Posterior vena cava (tissue), 2 donors: ENCODE measurements at places on chromosomes 11 and 22.
A peak's percentile ranks its signal among the peaks of the same experiment; 100 is the strongest.

DNA sequence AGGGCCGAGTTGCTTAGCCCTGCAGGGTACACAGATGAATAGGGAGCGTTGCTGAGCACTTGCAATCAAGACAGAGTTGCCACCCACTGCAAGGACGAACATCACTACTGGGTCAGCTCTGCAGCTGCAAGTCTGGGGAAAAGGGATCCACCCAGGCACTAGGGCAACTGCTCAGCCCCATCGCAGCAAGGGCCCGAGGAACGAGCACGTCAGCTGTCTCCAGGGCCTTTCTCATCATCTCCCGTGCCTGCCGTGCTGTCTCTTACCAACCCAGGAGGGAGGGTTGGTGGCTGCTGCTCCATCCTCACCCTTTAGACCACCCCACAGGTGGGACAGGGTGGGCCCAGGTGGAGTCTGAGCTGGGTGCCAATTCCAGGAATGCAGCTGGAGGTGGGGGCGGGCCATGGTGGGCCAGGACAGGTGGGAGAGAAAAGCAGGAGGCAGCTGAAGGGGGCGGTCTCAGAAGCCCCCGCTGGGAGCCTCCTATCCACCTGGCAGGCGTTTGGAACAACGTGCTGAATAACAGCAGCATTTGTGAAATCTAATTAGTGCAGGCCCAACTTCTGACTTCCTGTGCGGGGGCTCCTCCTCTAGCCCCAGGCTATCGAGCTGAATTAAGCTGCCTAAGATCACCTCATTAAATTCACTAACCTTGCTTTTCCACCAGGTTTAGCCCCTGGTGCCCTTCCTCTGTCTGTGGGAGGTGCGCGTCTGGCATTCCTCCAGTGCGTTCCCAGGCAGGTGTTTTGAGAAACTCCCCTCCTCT, 252.5 kb downstream of the ST3GAL4 start:
- DNase-seq = no peak

GRCh38 chr22:21741059-21741458, 5.5 kb upstream of the YPEL1 start:
- no peak for DNase-seq

GRCh38 chr11:69750875-69751597, 24.1 kb downstream of the FGF4 start:
- no peak for DNase-seq

GRCh38 chr11:43765194-43765593, 84.7 kb downstream of the HSD17B12 start:
- no peak for DNase-seq

GRCh38 chr11:61682093-61682732, 2.0 kb downstream of the DAGLA start:
- DNase-seq = peak; percentile 83

GRCh38 chr22:29772170-29772641, 5.0 kb downstream of the UQCR10 start:
- DNase-seq = no peak

DNA sequence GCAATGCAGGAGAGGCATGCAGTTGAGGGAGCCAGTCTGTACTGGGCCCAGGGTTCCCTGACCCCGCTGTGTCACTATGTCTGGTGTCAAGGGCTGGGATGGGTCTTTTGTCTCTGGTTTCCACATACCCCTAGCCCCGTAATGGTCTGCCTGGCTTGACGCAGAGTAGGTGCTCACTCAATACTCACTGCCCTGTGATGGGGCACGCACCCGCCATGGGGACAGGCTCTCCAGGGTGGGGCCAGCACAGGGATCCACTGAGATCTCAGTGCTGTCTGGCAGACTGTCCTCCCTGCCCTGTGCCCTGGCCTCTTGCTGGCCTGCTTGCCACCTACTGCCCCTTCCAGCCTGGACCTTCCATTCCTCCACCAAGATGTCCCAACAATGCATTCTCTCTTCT, 101.7 kb upstream of the CD82 start:
- no peak for DNase-seq

DNA sequence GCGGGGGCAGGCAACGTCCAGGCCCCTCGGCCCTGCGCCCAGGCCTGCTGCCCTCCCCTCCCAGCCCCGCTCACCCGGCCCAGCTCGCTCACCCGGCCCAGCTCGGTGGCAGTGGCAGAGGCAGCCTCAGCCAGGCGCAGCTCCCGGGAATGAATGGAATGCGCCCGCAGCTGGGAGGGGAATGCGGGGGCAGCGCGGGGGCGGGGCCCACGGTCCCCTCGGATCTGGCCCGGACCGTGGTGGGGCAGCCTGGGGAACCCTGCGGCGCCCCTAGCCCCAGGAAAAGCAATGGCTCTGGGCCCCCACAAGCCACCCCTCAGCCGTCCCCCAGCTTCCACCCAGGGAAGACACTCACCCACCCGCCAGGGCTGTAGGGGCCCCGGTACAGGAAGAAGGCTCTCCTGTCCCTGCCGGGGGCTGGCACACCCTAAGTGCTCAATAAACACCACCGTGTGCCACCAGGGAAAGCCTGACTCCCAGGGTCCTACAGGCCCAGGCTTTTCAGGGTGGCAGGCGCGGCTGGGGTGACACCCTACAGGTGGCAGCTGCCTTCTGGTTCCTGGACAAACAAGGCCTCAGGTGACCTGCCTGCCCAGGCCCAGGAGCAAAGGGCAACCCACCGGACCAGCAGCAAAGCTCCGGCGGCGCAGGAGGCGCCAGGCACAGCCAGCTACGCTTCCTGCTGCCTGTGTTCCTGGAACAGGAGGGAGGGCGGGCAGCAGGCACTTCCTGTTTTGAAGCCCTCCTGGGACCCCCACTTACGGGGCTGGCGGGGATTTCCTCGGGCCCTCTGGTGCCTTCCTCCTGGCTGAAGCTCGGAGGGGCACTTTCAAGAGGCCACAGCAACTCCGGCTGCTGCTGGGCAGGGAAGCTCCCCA, 13.8 kb downstream of the PLXNB2 start:
- no peak for DNase-seq

GRCh38 chr11:61531044-61531443, 22.5 kb downstream of the LRRC10B start:
- no peak for DNase-seq

- DNase-seq = no peak
Measured at GRCh38 chr11:1868636-1869291, 15.9 kb downstream of the LSP1 start.

DNA sequence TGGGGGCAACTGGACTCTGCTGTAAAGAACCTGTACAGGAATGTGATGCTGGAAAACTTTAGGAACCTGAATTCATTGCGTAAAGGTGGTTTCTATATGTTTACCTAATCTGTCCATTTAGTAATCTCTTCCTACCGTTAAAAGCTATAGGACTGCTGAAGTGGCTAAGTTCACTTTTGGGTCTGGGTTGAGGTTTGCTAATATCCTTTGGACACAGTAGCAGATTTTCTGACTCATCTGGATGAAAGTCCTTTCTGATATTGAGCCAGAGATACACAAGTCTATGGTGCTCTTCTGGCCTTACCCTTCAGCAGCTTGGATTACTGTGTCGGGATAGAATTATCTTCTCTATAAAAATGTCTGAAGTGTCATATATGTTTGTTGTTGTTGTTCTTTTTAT, 16.9 kb downstream of the ZNF215 start:
- no peak for DNase-seq
